ENCODE measurements at places on chromosomes 4 and X.

DNA sequence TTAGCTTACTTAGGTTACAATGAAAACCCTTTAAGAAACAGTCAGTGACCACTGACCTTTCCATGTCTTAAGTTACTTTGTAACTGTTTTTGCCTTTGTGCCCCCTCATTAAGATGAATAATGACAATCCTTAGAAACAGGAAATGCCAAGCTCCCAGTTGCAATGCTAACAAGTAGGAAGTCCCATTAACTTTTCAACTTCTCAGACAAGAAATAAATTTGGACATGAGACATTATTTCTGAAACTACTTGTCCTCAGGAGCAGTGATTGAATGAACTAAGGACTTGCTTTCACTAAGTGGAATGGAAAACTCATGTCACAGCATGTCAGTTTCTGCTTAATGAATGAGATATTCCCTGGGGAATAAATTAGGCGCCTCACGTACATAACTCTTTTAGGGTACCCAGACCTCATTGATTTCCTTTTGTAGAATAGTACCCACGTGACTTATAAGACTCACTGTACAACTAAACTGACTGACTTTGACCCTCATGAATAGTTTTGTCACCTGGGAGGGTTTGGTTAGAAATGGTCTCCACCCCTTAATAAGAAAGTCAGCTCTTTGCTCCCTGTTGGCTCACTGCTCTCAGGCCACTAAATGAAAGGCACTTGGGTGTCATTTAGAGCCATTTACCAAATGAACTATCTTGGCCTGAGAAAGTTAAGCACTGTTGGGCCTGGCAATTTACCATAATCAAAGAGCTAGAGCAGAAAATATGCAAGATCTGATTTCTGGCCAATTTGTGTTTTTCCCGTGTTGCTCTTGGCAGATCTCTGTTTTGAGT, 383.9 kb downstream of the RPA4 start:
- peak; percentile 27 for DNase-seq

GRCh38 chr4:113636438-113636818, 125.1 kb downstream of the CAMK2D start:
- no peak for DNase-seq

DNA sequence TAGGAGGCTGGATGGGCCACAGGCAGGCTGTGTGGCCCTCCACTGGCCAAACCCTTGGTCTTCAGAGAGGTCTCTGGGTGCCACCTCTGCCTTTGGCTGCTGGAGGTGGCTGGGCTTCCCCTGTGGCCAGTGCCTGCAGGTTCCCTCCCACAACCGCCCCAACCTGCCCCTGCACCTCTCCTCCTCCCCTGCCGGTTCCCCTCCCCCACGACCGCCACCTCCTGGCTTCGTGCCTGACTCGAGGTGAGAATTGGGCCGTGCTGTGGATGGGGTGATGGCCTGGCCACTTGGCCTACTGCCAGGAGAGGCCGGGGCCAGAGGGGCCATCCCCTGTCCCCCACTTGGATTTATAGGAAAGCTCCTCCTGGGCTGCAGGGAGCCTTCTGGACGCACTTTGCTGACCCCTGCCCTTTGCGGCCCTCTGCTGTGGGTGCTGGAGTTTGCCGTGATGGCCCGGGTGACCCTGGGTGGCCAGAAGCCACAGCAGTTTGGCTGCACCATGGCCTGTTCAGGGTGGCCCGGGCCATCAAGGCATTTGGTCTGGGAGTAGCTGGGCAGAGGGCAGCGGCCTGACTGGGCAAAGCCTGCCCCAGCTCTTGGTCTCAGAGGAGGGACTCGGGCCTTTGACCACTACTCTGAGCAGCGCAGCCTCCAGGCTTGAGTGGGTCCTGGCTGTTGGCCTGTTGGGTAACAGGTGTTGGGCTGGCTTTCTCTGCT, 3.8 kb downstream of the NAT8L start:
- no peak for DNase-seq

GRCh38 chr4:10061650-10062415, 40.5 kb upstream of the SLC2A9 start:
- peak; percentile 32 for DNase-seq

GRCh38 chr4:189136462-189136861, 804.2 kb upstream of the FRG1 start:
- no peak for DNase-seq

- DNase-seq: peak; percentile 76
Measured at GRCh38 chrX:3345281-3346191, 916 bp downstream of the MXRA5 start.

- no peak for DNase-seq
Measured at GRCh38 chrX:115941388-115941787, 229.2 kb upstream of the AGTR2 start.

DNA sequence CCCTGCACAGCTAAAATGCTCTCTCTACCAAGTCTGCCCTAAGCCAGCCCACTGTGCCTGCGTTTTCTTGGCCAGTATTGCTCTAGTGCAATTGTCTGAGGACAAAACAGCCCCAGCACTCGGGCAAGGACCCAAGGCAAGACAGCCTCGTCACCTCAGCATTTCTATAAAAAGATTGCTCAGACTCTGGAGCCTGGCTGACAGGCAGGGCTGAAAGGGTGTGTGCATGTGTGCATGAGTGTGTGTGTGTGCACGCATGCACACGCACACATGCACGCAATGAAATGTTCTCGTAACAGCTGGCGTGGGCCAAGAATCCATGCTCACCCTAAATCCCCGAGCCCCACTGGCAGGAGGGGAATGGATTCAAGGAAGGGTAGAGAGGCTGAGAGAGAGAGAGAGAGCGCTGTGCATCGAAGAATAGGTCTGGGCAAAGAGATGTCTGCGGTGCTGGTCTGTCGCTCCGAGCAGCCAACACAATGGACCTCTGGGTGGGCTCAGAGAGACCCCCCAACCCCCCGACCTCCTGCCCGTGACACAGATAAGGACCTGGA, 579.2 kb downstream of the BCOR start:
- no peak for DNase-seq

GRCh38 chrX:130902446-130902782, 595 bp downstream of the ENOX2 start:
- DNase-seq: no peak

GRCh38 chrX:139204898-139205667, 325.5 kb upstream of the F9 start:
- peak; percentile 30 for DNase-seq

GRCh38 chr4:13452927-13453579, 31.1 kb downstream of the RAB28 start:
- no peak for DNase-seq

DNA sequence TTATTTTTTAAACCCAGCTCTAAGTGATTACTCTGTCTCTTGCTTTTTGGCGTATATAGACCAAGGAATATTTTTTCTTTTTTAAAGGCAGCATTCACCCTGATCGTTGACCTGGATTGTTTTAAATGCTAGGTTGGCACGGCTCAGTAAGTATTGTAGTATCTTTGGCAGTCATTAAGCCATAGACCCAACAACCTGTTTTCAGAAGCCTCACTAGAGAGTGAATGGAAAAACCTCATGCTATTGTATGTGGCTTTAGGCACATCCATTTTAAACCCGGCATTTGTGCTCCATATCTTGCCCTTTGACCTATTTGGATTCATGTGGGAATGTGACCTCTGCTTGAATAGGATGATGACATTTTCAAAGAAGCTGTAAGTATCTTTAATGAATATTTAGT, 183.9 kb downstream of the SNCA start:
- DNase-seq: no peak

DNA sequence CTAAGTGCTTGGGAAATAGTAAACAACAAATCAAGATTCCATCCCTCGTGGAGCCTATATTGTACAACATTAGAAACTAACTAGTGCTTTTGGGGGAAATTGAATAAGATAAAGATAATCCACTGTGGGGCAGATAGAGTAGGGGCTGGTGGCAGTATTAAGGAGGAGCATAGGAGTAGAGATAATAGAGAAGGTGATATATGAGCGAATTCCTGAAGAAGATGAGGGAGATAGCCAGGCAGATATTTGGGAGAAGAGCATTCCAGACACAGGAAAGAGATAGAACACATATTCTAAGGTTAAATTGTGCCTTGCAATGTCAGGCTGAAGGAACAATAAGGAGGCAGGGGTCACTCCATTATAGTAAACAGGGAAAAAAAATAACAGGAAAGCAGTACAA, 218.2 kb downstream of the GRID2 start:
- no peak for DNase-seq

GRCh38 chr4:150896497-150896896, 118.6 kb downstream of the LRBA start:
- DNase-seq: no peak

- peak; percentile 0 for DNase-seq
Measured at GRCh38 chr4:162506253-162506652, 342.5 kb upstream of the FSTL5 start.

DNA sequence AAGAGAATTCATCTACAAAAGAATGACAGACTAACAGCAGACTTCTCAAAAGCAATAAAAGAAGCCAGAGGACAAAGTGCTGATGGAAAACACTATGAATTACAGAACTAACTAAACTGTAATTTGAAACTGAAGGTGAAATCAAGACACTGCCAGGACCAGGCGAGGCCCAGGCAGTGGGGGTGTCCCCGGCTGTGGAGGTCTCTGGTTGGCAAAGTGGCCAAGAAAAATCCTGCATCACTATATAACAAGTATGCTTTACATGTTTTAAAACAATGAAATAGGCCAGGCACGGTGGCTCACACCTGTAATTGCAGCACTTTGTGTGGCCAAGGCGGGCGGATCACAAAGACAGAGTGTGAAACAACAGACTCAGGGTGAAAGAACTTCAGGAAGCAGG, 32.9 kb downstream of the CHM start:
- DNase-seq: no peak

DNA sequence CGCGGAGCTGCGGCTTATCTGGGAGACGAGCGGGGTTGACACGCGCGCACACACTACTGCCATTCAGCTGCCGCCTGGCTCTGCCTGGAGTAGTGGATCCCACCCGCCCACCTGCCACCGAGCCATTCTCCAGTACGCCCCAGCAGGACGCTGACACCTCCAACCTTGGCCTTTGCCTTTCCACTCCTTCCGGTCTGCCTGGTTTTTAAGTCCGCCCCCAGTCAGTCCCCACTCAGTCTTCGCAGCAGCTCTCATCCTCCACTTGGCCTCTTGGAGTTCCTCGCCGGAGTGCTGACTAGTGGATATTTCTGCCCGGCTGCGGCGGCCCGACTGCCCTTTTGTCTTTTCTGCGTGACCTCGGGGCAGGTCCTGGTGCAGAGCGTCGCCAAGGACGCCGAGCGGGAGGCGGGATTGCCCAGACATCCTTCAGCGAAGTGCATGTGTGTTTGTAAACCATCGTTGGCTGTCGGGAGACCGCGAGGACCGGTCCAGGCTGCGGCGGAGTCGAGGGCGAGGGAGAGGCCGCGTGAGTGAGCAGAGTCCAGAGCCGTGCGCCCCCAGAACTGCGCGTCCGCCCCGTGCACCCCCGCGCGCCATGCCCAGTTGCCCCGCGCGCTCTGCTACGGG, 1.1 kb downstream of the SLIT2 start:
- peak; percentile 43 for DNase-seq

- no peak for DNase-seq
Measured at GRCh38 chr4:159280442-159281172, 177.7 kb downstream of the RAPGEF2 start.

DNA sequence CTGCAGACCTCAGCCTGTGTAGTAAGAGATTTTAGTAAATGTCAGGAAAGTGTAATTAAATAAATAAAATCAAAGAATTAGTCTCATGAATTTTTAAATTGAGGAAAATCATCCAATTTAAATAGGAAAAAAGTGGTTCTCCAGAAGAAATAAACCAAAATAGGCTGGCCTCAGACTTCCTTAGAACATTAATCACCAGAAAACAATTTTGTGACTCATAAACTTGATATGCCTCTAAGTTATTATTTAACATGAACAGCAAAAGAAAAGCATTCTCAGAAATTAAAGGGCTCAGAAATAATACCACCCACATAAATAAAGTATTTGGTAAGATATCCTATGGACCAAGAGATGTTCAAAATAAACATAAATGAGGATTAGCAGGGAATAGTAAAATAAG, 14.3 kb downstream of the FAM47B start:
- peak; percentile 43 for DNase-seq

DNA sequence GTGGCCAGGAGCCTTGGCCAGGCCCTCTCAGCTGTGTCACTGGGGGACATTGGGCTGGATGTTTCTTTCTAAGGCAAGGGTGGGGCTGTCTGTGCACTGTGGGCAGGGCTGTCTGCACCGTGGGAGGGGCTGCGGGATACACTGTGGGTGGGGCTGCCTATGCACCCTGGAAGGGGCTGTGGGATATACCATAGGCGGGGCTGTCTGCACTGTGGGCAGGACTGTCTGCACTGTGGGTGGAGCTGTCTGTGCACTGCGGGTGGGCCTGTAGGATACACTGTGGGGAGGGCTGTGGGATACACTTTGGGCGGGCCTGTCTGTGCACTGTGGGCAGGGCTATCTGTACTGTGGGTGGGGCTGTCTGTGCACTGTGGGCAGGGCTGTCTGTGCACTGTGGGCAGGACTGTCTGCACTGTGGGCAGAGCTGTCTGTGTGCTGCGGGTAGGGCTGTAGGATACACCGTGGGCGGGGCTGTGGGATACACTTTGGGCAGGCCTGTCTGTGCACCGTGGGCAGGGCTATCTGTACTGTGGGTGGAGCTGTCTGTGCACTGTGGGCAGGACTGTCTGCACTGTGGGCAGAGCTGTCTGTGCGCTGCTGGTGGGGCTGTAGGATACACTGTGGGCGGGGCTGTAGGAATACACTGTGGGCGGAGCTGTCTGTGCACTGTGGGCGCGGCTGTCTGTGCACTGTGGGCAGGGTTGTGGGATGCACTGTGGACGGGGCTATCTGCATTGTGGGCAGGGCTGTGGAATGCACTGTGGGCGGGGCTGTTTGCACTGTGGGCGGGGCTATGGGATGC, 31.1 kb downstream of the ACOX3 start:
- peak; percentile 33 for DNase-seq

DNA sequence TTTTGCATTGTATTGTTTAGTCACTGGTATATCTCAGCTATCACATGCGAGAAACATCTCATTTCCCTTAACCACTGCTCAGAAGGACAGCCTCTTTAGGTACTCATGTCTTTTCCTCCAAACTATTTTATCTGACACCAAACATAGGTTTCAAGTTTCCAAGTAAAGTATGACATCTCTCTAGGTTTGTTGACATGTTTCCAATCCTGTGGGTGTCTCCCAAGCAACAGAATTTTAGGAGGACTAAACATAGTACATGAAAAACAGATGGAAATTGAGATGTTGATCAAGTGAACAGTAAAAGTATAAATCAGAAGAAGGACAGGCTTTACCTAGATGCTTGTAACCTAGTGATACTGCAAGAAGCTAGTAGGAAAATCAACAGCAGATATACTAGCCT, 371.4 kb downstream of the DTHD1 start:
- DNase-seq: no peak

DNA sequence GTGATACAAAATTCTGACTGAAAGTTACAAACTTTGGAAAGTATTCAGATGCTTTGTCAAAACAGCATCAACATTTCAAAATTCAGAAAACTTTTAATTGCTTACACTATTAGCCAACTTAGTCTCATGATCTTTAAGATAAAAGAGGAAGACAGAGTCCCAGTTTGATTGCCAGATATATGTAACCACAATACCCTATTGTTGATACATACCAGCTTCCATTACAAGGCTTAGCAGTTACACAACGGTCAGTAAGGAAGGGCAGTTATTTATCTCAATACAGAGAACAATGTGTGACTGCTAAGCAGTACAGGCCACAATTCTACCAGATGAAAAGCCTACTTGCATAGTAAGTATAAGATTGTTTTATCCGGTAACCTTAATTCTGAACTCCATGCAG, 138.4 kb downstream of the SPANXN3 start:
- no peak for DNase-seq
